MCF 10A (cell line): ENCODE measurements at places on chromosomes 16 and 17. TPM values are rescaled to one million over a fixed set of nuclear protein-coding genes. Genes with fewer than 3 reads are reported as not detected.

CA10 gene
- not detected in 2 replicates for total RNA-seq

DNA sequence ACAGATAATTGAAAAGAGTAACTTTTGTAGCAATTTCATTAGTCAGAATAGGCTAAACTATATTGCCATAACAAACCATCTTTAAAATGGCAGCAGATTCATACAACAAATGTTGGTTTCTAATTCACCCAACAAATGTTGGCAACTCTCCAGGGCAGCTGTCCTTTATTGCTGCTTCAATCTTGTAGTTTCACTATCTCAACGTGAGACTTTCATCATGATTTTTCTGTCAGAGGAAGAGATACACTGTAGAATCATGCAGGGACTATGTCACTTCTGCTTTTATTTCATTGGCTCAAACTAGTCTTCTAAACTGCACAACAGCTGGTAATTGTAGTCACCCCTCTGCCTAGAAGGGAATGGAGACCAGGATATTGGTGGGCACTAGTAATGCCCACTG lies 174.2 kb downstream of the TANC2 start:
- DNase-seq, result peak; percentile 35

GRCh38 chr17:55314784-55315491 lies 50.2 kb downstream of the HLF start:
- no peak for DNase-seq

- DNase-seq, result peak; percentile 90
Measured at GRCh38 chr16:76780556-76780955, 410.4 kb upstream of the MON1B start.

GRCh38 chr17:50163843-50164696 lies 1.7 kb upstream of the SGCA start:
- DNase-seq, result no peak

FGF11 gene
- 0.84 and 2.1 TPM in 2 replicates for total RNA-seq
